Naive B cell (primary cell): ENCODE measurements at places on chromosomes 1 and 21. TPM values are rescaled to one million over a fixed set of nuclear protein-coding genes. Genes with fewer than 3 reads are reported as not detected.

- H3K27ac ChIP-seq, result no peak overlapping the region
- DNase-seq, result no peak
- H3K27me3 ChIP-seq, result no peaks in the 10 kb centered on the region
- H3K4me1 ChIP-seq, result no peaks in the 10 kb centered on the region
- H3K4me3 ChIP-seq, result peak overlapping the region; percentile 53
- H3K36me3 ChIP-seq, result no peaks in the 10 kb centered on the region
Observed at GRCh38 chr21:39842741-39843459, 24.3 kb upstream of the PCP4 start.

Gene SPRR1A
- not detected for polyA plus RNA-seq

DNA sequence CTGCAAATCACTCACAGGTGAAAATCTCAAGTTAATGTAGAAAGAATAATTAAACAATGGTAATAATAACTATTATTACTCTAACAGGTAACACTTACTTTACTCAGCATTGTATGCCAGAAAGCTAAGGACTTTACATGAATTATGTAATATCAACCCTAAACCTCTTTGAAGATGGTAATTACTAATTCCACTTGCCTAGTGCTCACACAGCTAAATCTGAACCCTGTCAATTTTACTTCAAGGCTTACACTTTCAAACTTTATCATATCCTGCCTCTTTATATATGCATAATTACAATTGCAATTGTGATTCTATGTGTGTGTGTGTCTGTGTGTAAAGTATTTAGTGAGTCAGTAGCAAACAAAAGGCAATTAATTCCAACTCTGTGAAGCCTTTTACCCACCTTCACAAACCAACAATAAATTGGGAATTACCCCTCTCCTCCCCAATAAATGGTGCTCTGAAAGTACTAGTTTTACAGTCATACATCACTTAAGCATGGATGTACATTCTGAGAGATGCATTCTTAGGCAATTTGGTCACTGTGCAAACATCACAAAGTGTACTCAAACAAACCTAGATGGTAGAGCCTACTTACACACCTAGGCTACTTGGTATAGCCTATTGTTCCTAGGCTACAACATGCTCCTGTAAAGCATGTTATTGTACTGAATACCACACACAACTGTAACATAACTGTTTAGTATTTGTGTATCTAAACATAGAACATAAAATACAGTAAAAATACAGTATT lies 5.9 kb downstream of the ZNF644 start:
- no peaks in the 10 kb centered on the region for H3K36me3 ChIP-seq
- DNase-seq, result no peak
- H3K4me3 ChIP-seq, result no peak overlapping the region
- peak overlapping the region; percentile 64 for H3K27ac ChIP-seq
- H3K4me1 ChIP-seq, result peaks cover 57% of the 10 kb centered on the region

DNA sequence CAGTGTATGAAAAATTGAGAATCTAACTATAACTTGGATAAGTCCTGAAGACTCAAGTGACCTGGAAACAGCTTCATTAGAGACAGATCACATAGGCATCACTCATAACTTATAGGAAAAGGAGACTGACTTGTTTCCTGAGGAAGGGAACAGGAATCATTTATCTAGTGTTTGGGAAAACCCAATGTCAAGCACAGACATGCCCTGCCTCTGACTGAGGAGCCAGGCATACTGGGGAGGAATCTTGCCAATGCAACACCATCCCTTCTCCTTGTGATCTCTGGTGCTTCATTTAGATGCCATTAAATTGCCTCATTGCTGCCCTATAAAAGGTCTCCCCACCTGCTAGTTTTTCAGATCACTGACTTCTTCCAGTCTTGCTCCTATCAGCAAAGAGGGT lies 10.3 kb downstream of the LCE4A start:
- no peak overlapping the region for H3K4me3 ChIP-seq
- H3K4me1 ChIP-seq, result no peaks in the 10 kb centered on the region
- no peak overlapping the region for H3K27ac ChIP-seq
- H3K36me3 ChIP-seq, result no peaks in the 10 kb centered on the region
- peaks cover 4% of the 10 kb centered on the region for H3K27me3 ChIP-seq

Gene ABCD3
- polyA plus RNA-seq, result 20.7 TPM

GRCh38 chr1:9730096-9730901 lies 78.8 kb downstream of the PIK3CD start:
- H3K4me1 ChIP-seq, result peaks cover 35% of the 10 kb centered on the region
- H3K27me3 ChIP-seq, result no peaks in the 10 kb centered on the region
- no peak for DNase-seq
- H3K27ac ChIP-seq, result no peak overlapping the region
- H3K4me3 ChIP-seq, result peak overlapping the region; percentile 24
- H3K36me3 ChIP-seq, result peaks cover 8% of the 10 kb centered on the region

DNA sequence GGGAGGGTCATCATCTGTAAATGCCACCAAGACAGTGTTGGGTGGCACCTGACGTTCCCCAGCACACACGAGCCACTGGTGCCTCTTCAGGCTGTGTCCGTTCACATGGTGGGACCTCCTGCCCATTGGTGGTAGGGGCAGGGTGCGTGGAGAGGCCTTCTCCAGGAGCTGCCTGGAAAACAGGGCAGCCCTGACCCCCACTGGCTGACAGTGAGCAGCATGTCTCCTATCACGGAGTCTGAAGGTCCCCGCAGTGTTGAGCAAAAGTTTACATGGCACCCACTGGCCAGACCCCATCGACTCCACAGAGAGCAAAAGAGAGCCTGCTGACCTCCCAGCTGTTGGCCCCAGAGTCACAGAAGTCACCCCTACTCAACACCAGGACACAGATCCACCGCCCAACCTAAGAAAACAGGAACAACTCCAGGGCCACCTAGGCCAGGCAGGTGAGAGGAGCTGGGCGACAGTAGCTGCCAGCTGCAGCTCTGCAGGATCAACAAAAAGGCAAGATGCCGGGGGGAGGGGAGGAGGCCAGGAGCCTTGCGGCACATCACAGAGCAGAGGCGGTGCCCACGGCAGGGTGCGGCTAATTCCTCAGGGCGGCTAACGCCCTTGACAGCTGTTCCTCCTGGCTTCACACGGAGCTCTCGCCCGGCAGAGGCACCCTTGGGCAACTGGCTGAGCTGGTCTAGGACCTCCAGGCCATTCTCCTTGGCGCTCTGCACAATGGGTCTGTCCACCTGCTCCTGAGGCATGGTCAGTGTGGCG lies 14.4 kb upstream of the IFI6 start:
- H3K36me3 ChIP-seq, result peaks cover 15% of the 10 kb centered on the region
- H3K27ac ChIP-seq, result no peak overlapping the region
- no peak for DNase-seq
- peaks cover 6% of the 10 kb centered on the region for H3K4me1 ChIP-seq

DNA sequence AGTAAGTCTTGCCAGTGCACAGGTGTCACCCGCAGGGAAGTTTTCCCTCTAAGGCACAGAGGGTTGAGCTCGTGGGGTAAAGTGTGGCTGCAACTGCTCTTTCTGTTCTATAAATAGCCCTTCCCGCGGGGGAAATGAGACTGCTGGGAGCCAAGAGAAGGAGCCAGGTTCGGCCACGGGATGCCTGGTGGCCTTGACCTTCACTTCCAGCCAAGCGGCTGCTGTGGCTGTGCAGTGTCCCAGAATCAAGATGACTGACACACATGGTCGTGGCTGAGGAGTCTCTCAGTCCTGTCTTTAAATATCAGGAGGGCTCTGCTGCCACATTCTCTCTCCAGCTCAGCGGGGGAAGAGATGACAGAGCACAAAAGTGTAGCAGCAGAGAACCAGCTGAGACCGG lies 154.1 kb upstream of the VAMP3 start:
- no peaks in the 10 kb centered on the region for H3K4me1 ChIP-seq
- no peak overlapping the region for H3K4me3 ChIP-seq
- no peak for DNase-seq
- no peaks in the 10 kb centered on the region for H3K36me3 ChIP-seq
- no peak overlapping the region for H3K27ac ChIP-seq
- H3K27me3 ChIP-seq, result peaks cover 17% of the 10 kb centered on the region
